ENCODE measurements at places on chromosomes 6 and 20.

GRCh38 chr6:54183616-54184015 lies 72.4 kb downstream of the MLIP start:
- DNase-seq, result no peak

DNA sequence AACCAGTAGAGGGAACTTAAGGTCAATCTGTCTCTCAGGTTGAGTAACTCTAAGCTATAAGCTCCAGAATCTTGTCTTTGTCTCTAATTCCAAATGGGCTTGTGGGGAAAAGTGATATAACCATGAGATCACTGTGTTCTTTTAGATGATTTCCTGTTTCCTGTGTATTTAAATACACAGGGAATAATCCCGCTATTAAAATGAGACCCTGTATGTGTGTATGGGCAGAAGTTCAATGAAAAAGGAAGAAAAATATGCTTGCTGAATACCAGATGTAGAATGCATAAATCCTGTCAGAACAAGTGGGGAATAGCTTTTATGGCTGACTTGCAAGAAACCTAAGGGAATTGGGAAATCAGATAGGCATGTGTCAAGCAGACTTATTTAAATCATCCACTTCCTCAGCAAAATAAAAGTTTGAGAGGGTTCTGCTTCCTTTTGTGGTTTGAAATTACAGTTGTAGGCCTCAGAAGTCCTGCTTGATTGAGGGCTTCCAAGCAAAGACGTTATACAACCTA lies 164.7 kb upstream of the PDE7B start:
- no peak for DNase-seq

- DNase-seq, result no peak
These were observed 38.2 kb upstream of the AFDN start for GRCh38 chr6:167788563-167788903.

GRCh38 chr6:3137057-3137777 lies 18.7 kb downstream of the BPHL start:
- no peak for DNase-seq

DNA sequence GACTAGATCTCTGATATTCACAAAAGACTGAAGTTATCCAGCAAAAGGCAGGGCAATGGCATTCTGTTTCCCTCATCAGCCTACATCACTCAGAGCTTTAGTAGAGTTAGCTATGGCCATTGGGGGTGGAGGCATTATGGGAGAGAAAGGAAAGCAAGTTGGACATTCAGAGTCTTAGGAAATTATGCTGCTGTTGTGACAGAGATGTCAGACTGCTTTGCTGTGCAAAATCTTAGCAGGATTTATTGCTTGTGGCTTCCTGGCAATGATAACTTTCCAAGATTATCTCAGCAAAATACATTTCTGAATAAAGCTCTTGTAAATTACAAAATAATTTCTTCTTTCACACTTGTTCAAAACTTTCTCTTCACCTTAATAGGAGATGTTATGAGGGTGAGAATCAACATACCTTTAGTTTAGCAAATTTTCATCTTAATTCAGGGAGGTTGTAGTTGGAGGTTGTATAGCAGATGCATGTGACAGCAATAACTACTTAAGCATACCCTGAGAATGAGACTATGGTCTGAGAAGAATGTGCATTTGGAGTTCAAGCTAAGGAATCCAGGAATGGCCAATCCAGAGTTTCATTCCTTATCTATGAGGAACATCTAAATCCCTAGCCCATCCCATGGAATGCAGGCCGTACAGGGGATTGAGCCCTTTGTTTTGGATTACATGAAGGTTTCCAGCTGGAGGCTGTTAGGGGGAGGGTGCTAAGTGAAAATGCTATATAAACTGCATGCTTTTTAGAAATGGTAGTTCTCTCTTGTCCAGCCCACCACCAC lies 179.8 kb downstream of the HAO1 start:
- DNase-seq, result no peak

DNA sequence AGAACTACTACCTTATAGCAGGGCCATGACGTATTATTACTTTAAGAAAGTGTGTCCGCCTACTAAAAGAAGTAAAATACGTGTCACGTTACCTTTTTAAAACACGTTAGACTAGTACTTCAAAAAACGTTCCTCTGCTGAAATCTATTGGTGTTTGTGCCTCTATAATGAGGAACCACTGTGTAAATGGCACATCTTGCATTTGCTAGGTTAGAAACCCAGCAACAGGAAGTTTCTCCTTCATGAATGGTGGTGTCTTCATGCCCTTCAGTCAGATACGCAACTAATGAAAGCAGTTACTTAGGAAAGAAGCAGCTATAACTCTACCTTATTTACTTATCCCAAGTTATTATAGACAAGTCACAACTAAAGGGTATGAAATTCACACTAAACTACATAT lies 343.5 kb downstream of the RNGTT start:
- DNase-seq, result no peak

GRCh38 chr20:640674-641515 lies 12.1 kb downstream of the SRXN1 start:
- DNase-seq, result no peak

- DNase-seq, result no peak
These were observed 186.6 kb downstream of the DOK5 start for GRCh38 chr20:54661880-54662465.

DNA sequence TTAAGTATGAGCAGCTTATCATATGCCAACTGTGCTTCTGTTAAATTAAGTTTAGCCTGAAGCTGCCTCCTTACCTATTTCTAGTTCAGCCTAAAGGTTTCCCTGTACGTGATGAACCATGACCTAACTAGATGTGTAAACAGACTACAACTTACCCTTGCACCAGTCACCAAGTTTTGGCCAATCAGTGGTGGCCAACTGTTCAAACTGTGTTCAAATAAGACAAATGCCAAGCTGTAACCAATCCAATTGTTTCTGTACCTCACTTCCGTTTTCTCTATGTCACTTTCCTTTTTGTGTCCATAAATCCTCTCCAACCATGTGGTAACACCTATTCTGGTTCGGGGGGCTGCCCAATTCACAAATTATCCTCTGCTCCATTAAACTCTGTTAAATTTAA lies 6.0 kb upstream of the SLC2A10 start:
- no peak for DNase-seq

DNA sequence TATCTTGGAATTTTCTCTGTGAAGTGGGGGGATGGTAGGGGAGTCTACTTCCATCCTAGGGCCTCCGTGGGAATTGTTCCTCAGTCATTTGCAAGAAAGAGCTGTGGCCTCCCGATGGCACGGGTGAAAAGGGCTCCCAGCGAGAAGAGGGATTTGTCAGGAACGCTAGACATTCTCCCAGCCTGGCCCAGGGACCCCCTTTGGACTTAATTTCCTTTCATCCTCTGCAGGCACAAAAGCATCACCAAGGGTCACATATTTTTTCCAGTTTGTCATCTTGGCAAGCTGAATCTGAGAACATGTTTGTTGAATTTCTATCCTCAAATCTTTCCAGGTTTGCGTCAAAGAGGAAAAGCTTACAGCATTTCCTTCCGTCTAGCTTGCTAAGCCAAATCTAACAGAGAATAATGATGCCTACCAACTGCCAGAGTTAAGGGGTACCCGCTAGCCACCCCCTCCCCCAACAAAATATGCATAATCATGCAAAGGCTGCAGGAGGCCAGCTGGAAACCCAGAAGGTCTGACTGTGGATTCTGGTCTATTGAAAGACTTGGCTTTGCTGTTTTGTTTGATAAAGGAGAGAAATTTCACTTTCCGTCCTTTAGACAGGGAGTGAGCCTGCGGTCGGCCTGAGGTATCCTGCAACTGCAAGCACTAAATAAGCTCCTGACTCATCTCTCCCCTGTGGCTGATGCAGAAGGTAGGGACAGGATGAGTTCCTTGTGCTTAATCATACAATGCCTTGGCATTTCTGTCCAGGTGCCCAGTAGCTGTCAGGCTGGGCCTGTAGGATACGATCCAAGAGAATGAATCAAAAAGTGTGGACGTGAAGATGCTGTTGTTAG lies 23.1 kb downstream of the PSMG4 start:
- peak; percentile 35 for DNase-seq

DNA sequence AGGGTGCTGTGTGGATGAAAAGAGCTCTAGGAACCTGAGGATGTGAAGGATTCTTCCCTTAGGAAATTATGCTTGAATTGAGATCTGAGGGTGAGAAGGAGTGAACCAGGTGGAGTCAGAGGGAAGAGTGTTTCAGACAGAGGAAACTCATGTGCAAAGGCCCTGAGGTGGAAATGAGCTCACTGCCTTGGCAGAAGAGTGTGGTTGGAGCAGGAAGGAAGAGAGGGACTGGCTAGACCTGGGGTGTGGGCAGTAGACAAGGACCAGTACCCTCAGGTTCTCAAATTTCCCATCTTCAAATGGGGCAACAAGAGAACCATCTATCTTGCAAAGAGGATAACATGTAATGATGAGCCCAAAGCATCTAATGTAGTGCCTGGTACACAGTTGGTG lies 24.0 kb upstream of the GTSF1L start:
- DNase-seq, result no peak

DNA sequence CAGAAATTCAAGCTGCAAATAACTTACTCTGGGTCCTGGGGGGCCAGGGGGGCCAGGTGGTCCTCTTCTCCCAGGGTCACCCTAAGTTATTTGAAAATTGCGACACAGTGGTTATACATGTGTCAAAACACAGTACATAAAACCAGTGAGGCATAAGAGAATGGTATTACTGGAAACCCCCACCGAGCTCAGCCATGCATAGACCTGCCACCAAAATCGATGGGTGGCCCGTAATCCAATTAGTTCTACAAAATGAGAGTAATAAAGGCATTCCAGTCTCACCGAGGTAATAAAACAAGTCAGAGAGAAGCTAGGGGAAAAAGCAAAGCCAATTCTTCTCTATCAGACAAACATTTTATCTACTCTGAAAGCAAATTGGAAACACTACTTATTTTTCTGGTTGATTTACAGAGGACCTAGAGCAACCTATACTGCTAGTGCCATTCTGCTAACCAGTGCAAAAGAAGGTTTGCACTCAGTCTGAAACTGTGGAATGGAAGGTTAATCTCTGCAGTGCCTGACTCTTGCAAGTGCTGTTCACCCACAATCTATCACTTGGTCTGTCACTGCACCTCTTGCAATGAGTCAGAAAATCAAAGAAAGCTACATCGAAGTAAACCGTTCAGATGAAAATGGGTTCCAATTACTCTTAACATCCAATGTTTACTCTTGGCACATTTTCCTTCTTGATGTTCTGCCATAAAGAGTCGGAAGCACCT lies 32.4 kb downstream of the COL9A1 start:
- no peak for DNase-seq

DNA sequence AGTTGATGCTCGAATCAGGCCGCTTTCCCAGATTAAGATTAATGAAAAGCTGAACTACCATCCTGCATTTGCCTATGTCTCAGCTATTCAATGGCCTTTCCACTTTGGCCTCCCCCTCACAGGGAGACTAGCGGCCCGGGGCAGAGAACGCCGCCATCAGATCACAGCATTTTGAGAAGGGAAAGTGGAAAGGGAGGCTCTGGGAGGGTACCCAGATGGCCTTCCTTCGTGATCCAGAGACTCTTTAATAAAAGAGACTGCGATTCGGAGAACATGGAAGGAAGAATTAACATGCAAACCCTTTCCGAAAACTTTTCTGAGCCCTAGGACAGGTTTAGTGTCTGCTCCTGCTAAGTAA lies 533 bp downstream of the MRPS18A start:
- DNase-seq, result no peak
